ENCODE measurements at places on chromosomes 16 and 17. TPM values are rescaled to one million over a fixed set of nuclear protein-coding genes. Genes with fewer than 3 reads are reported as not detected.

The PMFBP1 gene
- 0.29 TPM for total RNA-seq

The PLLP gene
- not detected for total RNA-seq

The PRR15L gene
- total RNA-seq: not detected

The TEKT5 gene
- not detected for total RNA-seq

The TANC2 gene
- total RNA-seq: 46.0 TPM
